ENCODE measurements at places on chromosomes 1 and 21.

GRCh38 chr1:240351690-240352089, 260.0 kb downstream of the FMN2 start:
- no peak for DNase-seq

DNA sequence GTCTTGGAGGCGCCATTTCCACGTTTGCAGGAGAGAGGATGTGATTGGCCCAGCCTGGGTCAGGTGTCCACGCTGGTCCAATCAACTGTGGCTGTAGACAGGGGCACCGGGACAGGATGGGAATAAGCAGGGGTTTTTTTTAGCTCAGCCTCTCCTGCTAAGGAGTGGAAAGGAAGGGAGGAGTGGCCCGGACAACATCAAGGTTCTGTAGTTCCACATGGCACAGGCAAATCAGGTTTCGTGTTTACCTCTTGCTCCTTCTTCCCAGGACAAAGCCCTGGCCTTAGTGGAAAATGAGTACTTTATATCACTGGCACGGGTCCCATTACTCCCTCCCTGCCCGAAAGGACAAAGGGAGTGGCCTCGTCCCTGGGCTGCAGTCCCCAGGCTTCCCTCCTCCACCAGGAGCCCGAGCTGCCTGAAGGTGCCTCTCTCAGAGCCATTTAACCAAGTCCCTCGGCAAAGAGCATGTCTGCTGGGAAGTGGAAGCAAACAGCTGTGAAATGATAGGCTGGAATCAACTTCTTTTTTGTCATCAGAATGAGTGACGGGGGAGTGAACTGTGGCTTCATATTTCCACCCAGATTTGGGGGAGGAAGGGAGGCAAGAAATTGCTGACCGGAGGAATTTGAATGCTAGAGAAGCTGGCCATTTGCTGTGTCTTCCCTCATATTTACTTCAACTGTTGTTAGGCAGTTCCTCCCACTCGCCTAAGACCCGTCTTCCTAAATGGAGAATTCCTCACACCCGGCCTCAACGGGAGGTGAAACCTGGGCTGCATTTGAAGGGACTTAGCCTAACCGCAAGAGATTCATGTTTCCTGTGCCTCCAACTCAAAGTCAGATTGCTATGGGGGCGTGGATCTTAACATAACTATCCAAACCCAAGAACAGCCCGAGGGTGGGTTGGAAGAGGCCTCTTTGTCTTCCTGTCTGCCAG, 84.9 kb upstream of the SLC44A3 start:
- DNase-seq, result peak; percentile 76

GRCh38 chr1:171954361-171954760, 113.1 kb downstream of the DNM3 start:
- no peak for DNase-seq

DNA sequence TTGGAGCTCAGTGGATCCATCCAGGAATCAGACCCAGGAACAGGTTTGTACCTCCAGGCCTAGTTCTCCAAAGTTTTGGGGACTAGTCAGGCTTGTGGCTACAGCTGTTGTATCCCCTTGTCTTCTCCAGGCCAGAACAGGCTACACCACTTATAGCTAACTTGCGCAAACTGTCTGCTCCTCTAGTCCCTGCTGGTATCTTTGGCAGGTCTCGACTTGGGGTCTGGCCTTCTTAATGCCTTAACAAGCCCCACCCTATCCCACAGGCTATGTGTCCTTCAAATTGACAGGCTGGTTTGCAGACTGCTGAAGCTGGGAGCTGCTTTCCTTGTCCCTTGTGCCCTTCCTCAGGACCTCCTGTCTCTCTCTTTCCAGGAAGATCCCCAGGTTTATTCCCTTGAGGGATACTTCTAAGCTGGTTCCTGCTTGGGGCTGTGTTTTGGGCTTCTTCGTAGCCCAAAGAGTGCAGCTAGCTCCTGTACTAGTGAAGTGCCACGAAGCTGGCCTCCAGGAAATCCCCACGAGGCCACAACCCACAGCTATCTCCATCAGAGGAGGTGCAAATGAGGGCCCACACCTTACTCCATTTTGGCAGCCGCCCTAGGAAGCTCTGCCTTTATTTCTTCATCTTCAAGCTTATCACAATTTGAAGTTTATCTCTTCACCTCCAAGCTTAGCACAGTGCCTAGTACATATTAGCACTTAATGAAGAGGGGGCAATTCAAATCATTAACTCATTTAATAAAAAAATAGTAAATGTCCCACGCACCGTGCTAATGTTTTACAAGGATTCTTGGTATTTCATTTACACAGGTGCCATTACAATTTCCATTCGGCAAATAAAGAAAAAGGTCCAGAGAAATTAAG, 683 bp upstream of the DMAP1 start:
- DNase-seq, result no peak

DNA sequence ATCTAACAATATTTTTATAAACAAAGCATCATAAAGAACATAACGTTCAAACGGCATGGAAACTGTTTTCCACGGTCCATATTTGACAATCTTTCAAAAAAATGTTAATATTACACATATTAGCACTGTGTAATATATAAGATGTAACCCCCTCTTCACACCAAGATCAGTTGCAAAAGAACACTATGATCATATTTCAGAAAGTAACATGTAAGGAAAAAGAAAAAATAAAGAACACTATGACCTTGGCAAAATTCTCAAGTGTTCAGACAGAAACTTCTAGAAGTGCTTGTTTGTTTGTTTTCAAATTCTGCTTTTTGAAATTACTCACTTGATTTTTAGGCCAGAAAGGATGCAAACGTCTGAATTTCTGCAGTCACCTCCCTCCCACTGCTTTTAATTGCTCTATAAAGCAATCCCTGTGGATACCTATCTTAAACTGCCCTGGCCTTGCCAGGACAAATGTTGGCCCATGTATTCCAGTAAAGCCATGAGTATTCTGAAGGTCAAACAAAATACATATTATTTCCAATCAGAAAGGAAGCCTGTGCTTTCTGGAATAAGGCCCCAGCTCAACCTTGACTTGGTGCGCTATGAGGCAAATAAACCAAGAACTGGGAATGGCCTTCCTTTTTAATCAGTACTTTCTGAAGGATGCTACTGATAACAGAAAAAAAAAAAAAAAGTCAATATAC, 68.6 kb downstream of the TGFBR3 start:
- no peak for DNase-seq

- no peak for DNase-seq
These were observed 147.9 kb downstream of the PTGER3 start for GRCh38 chr1:70899735-70900134.

DNA sequence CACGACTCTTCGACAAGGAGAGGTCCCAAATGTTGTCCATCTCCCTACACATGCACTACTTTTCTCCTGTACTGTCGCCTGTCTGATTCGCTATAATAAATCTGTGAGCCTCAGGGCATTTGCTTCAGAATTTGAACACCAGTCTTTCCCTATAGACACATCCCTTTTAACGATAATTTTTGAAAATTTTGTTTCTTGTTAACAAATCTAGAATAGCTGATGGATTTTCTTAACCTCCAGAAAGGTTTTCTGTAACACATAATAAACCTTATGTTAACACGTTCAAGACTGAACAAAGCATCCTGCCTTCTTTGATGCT, 704 bp downstream of the CAPZA1 start:
- no peak for DNase-seq

DNA sequence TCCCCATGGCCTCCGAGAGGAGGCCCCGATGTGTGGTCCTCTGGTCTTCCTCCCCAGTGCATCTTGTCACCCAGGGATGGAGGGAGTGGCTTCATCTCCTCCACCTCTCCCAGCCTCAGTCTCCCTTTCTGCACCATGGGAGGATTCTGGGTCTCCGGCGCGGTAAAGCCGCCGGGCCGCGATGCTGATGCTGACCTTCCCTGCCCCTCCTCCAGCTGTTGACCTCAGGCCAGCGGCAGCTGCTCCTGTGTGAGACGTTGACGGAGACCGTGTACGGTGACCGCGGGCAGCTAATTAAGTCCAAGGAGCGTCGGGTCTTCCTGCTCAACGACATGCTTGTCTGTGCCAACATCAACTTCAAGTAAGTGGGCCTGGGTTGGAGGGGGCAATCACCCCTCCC, 92.6 kb downstream of the ARHGEF10L start:
- DNase-seq, result no peak

- DNase-seq, result peak; percentile 99
These were observed at the start of gene FLVCR1 for GRCh38 chr1:212857992-212858460. Gene FLVCR1 (plus strand): TSS chr1:212858275. CDS start chr1:212858453, 178 bp downstream.

GRCh38 chr1:1173793-1174415, at the start of gene TTLL10:
Gene TTLL10 (plus strand): TSS chr1:1173880. CDS start chr1:1179216, 5,336 bp downstream.
- no peak for DNase-seq

DNA sequence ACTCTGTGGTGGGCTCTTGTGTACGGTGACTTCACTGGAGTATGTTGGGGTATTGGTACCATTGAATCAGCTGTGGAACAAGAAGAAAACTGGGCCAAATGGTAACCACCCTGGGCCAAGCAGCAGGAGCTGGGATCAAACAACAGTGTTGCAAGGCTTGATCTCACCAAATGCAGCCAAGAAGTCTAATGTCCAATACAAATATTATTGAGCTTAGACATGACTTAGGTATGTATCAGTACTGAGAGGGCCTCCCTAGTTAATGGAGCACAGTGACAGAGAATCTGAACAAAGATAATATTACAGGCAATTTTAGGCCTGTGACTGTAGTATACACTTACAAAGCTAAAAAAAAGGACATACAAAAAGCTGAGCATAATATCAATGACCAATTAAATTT, 604.8 kb downstream of the PLA2G4A start:
- DNase-seq, result no peak

DNA sequence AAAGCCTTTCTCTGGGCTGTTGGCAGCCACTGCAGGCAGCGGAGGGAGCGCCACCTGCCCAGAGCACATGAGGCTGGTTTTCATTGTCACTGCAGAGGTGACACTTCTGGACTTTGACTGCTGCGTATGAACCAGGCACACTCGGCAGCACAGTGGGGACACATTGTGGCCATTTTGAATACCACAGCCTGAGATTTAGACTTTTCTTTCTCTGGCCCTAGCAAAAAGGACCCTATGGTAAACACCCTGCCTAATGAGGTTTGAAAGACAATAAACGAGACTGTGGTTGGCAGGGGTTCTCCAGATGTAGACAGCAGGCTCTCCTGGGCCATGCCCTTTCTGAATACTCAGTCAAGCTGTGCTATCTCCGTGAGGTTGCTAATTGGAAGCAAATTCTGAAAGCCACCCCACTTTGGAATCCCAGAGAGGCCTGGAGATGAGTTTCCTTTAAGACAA, 12.0 kb upstream of the KCNE2 start:
- peak; percentile 65 for DNase-seq

GRCh38 chr1:93552741-93553455, 105.0 kb downstream of the FNBP1L start:
- DNase-seq, result peak; percentile 41

DNA sequence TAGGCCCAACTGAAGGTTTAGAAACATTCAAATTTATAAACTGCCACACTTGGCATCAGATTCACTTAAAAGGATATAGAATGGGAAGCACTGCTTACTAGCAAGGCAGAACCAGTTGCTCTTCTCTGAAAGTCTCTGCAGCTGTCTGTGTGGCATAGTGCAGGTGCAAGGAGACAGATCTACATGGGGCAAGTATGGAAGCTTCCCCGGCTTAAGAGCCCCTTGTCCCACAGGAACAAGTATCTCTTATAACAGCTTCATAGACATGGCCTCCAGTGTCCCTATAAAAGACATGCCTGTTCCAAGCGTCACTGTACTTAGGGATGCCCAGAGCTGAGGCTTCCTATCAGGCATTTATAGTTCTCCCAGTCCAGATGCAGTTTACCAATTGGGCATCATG, 26.5 kb downstream of the ZBTB8B start:
- no peak for DNase-seq

GRCh38 chr1:170789063-170789462, 125.1 kb downstream of the PRRX1 start:
- DNase-seq, result no peak

Data from muscle of leg (tissue), 16 donors.